ENCODE measurements at places on chromosomes 7 and 10.

- no peak for DNase-seq
These were observed 105.5 kb upstream of the TMEM72 start for GRCh38 chr10:44805466-44806210.

DNA sequence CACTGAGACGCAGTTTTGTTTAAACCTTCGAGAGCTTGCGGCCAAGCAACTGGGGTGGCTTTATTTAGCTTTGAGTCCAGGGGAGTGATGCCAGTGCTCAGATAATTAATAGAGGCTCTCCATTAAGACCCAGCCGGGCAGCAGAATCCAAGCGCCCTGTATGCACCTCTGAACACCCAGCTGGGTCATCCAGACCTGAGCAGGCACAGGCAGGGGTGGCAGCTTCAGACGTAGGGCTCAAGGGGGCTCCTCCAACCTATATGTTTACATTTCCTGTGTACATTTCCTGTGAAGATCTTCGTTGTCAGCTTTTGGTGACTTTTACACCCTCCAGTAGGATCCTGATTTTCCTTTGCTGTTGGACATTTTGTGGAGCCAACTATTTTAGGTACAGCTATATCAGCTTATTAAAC is 719.5 kb downstream of the LRMDA start:
- no peak for DNase-seq

DNA sequence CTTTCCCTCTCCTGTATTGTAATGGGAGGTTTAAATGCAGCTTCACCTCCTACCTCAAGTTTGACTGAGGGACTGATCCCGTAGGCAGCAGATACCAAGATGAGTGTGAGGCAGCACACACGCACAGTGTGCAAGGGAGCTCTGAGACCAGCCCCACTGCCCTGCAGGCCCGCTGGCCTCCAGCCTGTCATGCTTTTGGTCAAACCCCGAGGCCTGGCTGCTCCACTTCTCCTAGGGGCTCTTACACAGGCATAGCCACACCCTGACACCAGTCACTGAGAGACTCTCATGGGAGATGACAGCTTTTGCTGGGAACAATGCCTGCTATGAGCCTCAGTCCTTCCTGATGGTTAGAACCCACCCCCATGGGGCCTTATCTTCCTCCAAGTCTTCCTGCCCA is 27.6 kb downstream of the DRGX start:
- DNase-seq, result no peak

DNA sequence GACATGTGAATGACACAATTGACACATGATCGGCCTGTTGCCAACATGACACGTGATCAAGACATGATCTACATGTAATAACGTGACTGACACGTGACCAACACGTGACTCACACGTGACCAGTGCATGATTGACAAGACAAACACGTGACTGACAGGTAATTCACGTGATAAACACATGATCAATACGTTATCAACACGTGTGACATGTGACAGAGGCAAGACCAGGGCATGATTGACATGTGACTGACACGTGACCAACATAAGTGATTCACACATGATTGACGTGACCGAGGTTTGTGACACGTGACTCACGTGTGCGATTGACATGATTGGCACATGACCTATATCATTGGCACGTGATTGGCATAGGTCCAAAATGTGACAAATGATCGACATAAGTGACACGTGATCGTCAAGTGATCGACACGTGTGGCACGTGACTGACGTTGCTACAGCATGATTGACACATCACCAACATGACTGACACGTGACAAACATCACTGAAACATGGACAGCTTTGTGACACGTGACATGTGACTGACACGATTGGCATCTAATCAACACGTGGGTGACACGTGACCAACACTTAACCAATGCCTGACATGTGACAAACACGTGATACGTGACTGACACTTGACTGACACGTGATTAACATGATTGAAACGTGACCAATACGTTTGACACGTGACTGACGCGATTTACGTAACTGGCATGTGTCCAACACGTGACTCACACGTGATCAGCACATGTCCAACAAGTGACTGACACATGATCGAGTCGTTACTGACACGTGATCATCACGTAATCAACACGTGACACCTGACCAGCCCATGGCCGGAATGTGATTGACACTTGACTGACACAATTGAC is 23.0 kb downstream of the CRPPA start:
- DNase-seq, result no peak

- no peak for DNase-seq
These were observed 178.3 kb upstream of the PTER start for GRCh38 chr10:16258291-16259040.

GRCh38 chr7:42758124-42758523 is 153.7 kb downstream of the C7orf25 start:
- no peak for DNase-seq

DNA sequence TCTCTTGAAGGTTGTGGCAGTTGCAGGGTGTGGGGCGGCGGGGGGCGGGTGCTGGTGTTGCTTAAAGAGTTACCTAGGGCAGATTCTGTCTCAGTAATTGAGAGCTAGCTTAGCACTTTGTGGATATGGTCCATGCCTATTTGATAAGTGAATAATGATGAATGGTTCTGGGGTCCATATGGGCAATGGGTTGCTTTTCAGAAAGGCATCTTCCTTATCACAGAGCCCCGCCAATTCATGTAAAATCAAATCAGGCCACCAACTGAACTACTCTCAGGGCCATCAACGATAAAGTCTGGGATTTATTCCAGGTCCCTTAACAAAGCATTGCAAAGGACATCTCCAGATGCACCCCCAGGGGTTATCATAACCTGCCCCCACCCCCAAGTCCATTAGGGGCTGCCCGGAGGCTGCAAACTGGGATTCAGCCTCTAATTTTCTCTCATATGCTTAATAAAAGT is 1.8 kb upstream of the PRRT4 start:
- no peak for DNase-seq

- DNase-seq, result no peak
These were observed 126.5 kb downstream of the CUBN start for GRCh38 chr10:17003151-17003550.

DNA sequence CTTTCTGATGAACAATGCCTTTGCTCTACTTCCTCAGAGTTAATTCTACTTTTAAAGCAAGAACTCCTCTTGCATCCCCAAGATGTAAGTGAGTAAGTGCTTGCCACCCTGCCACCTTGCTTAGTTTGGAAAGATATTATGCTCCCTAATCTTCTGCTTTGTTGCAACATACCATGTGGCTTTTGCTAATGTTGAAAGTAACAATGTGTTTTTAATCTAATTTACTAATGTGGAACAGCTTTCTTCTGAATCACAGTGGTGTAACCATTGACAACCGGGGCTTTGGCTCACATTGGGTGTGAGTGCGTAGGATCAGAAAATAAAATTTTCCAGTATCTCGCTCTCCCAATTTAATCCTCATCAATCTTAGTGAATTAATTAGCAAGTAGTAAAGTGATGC is 254.1 kb upstream of the PTER start:
- no peak for DNase-seq

Data from germinal center (tissue), 1 donor.